Liver (tissue), 10 donors: ENCODE measurements at places on chromosomes 4 and X. TPM values are rescaled to one million over a fixed set of nuclear protein-coding genes. Genes with fewer than 3 reads are reported as not detected.

DNA sequence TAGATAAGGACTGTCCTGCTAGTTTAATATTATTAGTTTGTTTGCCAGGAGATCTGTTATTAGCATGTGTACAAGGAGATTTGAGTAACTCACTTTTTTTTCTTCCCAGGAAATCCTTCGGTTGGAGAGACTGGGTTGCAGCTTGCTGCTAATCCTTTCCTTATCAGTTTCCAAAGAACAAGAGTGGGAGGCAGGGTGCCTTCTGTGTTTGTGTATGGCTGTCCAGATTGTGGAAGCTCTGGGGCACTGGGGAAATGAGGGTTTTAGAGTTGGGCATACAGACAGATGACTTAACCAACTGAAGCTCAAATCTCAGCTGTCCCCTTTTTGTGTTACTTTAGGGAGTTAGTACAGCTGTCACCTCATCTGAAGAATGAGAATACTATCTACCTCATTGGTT is 12.6 kb upstream of the SUPT20HL1 start:
- DNase-seq: no peak

ITM2A gene
- total RNA-seq: 3.1 TPM

DNA sequence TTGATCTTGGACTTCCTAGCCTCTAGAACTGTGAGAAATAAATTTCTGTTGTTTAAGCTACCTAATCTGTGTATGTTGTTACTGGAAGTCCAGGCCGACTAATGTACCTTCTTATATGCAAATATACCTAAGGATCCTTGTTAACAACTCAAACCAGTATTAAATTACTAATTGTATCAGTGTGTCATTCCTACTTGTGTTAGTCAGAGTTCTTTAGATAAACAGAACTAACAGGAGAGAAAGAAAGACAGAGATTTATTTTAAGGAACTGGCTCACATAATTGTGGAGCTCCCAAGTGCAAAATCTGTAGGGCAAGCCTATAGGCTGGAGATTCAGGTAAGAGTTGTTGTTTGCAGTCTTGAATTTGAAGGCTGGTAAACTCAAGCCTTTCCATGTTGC is 120.0 kb downstream of the ADGRL3 start:
- no peak for DNase-seq

GRCh38 chr4:38788317-38788716 is 5.5 kb upstream of the TLR10 start:
- no peak for DNase-seq

- no peak for DNase-seq
Measured at GRCh38 chrX:107374831-107375230, 74.6 kb upstream of the FRMPD3 start.

- no peak for DNase-seq
Measured at GRCh38 chr4:634599-634985, 9.2 kb downstream of the PDE6B start.

CPEB2 gene
- total RNA-seq: 5.0 TPM

CLIC2 gene
- total RNA-seq: 3.4 TPM

DNA sequence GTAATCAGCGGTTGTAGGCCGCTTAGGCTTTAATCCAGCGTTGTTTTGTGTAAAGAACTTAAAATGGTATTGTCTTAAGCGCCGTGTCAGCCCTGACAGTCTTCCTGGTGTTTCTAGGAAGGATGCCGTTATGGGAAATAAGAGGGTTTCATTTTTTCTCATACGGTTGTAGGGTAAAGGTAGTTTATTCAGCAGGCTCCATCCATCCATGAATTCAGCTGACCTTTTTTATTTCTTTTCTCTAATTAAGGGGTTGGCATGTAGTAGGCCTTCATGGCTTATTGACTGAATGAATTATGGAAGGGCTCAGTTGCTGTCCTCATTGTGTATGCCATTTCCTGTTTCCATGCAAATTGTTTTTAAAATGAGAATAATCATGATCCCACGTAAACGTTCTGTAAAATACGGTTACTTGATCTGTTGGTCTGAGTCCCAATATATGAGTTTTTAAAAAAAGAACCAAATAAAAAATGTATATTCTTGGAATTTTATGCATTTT is 693 bp downstream of the OCIAD1 start:
- no peak for DNase-seq

DNA sequence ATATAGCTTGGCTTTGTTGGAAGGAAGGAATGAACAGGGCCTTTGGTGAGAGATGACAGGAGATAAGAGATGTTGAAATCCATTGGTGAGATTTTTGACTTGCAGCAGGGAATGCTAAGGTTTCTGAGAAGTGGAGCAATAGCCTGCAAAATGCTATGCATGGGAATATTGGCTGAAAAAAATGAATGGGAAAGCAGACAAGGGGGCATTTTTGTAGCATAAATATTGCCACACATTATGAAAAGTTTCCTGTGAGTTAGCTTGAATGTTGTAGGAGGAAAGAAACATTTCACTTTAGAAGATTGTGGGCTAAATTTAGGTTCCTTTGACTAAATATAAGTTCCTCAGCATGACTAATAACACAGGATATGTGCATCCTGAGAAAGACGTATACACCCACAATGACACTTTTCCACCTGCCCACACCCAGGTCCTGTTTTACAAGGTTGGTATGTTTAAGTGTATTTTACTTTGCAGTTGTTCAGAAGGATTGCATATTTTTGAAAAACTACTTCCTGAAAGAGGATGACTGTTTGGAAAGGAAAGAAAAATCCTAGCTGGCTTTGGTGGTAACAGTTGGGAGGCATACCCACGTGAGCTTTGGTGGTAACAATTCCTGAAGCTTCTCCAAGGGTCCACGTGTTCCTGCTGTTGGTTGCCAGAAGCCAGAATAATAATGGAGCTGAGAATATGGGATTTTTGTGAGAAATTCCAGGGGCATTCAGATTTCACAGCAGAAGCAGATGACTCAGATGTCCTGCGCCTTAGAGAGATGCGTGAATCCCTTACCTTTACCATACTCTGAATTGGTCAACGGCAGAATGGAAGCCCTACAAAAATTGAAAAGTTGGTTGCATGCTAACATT is 28.5 kb downstream of the PHEX start:
- no peak for DNase-seq
